ENCODE measurements at places on chromosomes 7 and 10.

GRCh38 chr10:29386342-29386999 is 97.6 kb downstream of the LYZL1 start:
- DNase-seq, result no peak

DNA sequence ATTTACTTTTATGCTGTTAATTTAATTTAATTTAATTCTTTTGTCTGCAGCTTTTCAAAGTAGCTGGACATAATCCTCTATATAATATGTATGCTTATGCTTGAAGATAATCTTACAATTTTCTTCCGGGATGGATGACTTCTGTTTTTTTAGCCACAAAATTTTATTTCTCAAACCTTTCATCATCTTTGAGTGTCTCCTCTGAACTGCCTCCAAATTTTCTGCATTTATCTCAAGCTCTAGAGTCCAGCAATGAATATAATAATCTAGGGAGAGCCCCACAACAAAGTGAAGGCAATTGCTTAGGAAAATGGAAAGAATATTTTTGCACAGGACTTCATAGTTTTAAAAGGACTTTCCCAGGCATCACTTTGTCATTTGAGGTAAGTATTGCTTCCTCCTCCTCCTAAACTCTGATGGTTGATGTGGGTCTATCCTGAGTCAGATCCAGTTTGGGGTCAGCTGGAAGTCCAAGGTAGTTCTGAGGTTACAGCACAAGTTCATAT is 53.7 kb upstream of the FAM3C start:
- no peak for DNase-seq

DNA sequence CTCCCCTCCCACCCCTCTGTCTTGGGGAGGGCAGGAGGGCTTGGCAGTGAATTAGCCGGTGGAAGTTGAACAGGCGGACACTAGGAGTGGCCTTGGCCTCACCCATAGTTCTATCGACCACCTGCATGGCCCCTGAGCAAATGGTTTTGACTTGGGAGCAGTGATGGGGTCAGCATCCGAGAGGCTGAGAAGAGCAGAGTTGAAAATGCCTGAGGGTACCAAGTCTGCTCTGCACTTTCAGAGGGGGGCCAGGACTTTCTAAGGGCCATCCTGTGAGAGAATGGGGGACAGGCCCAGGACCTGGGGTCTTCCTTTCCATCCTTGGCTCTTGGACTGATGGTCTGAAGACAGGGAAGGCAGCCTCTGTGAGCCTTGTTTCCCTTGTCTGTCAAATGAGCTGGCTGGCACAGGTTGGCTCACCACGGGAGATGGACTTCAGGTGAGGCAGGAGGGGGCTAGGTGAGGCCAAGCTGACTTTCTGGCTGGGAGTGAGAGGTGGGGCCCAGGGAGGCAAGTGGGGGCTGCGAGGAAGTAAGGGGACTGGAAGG is 29.4 kb downstream of the CDH23 start:
- DNase-seq, result no peak

DNA sequence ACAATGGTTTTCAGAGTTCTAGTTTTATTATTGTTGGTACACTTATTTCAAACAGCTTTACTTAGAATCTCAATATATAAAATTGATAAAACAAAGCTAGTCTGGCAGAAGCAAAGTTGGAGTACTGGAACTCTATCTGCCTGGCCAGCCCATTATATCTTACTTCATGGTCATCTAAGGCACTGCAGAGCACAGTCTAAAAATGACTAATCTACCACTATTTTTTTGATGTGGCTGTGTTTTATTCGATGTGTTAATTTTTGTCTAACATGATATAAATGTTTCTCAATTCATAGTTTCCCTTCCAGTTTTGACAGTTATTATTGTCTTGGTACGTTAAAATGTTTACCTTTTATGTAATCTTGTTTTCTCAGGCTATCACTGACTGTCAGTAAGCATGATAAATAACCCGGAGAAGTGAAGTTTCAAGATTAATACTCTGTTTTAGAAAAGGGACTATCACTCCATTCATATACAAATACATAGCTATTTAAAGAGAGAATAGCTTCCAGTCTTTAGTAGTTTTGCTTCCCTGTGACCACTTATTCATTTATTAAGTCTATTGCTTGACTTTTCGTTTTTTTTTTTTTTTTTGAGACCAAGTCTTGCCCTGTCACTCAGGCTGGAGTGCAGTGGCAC is 60.6 kb upstream of the CSTF2T start:
- DNase-seq, result no peak

- DNase-seq, result no peak
Observed at GRCh38 chr10:75542084-75542483, 110.7 kb downstream of the LRMDA start.

GRCh38 chr10:62911210-62911963 is 95.2 kb upstream of the EGR2 start:
- DNase-seq, result no peak

- DNase-seq, result no peak
Observed at GRCh38 chr10:49008091-49008490, 68.5 kb upstream of the LRRC18 start.

DNA sequence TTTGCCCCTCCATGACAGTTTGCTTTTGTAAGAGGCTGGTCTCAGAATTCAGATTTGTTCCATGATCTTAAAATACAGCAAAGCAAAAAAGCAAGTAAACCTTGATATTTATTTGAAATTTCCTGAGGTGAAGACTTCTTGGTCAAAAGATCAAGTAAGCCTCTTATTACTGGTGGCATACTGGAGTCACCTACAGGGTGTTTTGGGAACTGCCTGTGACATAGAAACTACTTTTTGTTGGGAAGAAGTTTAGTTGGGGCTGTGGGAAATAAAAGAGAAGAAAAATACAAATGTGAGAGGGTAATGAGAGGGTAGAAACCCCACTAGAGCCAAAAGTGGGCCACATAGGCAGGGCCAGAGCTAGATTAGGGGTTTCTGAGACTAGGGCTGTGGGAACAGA is 217.9 kb downstream of the OTUD1 start:
- no peak for DNase-seq

- DNase-seq, result no peak
Observed at GRCh38 chr10:1078668-1079067, 22.5 kb downstream of the WDR37 start.

DNA sequence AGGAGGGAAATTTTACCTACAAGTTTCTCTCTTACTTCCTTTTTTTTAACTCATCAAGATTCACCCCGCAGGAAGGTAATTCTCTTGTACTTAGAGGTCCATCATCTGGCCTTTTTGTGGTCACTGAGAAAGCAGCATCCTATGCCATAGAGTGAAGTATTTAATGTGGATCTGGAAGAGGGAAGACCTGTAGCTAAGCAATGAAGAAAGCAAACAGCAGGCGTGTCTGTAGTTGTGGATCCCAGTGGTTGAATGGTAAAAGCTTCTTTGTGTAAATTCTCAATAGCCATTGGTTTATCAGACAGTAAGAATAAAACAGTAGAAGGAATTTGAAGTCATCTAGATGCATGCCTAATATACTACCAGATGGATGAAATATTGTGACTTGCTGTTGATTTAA is 196.4 kb downstream of the ANKRD7 start:
- no peak for DNase-seq

DNA sequence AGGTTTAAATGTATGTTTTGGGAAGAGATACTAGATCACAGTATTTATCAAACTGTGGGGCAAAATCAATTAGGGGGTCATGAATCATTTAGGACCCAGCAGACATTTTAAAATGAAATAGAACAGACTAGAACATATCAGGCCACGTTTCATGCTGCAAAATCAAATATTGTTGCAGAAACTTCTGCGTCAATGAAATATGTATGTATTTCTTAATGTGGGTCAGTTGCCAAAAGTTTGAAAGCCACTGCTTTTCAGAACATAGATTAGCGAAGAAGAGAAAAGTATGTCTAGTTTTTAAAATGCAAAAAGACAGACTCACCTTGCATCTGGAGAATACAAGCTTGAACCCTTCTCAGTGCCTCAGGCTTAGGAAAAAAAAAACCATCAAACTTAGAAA is 102.7 kb upstream of the BMPER start:
- no peak for DNase-seq

DNA sequence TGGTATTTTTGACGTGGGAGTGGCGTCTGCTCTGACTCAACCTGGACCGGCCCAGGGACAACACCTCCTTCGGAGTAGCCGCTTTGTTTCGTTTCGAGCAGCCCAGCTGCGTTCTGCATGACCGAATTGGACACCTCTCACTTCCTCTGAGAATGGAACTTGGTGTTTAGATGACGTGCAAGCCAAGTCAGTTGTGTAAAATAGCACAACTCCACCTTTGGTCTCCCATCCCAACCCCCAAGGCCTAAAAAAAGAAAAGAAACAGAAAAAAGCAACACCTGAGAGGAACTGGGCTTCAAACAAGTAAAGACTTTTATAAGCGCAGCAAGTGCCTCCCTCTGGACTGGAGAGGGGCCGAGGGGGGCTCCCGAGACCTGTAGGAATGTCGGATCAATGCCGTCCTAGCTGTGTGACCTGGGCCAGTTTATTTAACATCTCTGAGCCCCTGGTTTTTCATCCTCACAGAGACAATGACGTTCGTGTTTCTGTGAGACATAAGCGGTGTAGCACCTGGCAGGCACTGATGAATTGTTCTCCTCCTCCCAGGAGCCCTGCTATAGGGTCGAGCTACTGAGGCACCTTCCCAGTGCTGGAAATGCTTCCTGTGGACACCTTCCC is 52.0 kb upstream of the SMNDC1 start:
- DNase-seq, result no peak

DNA sequence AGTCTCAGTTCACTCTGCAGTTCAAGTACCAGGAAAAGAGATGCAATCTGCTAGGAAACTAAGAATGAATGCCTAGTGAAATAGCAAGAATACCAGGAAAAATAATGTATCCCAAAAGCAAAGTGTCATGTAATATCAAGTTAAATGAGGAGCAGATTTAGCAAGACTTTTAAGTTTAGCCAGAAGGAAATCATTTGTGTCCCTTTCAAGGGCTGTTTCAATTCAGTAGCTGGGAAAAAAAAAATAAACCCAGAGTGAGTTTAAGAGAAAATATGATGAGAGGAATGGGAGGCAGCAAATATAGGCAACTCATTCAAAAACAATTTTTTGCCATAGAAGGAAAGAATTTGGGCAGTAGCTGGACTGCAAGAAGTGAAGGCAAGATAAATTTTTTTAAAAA is 135.8 kb downstream of the DGKB start:
- no peak for DNase-seq

All from anterior cingulate cortex (tissue), 58 donors.